ENCODE measurements at places on chromosomes 4 and X.

DNA sequence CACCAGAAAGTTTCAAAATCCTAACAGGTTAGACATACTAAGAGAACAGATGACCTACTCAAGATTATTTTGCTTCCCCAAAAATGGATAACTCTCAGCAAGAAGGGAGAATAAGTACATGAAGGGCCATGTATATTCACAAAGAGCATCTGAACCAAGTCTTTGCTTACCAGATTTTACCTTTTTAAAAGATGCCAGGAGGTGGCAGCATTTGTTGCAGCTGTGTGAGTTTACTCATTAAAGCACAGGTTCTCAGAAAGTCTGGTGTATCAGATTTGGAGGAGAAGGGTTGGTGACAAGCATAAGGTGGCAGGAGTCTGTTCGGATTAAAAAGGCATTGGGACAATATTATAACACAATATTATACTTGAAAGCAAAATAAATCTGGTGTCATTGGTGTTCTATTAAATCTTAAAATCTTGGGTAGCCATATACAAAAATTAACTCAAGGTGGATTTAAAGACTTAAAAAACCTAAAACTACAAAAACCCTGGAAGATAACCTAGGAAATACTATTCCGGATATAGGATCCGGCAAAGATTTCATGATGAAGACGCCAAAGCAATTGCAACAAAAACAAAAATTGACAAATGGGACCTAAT lies 51.3 kb upstream of the NFKB1 start:
- peak; percentile 68 for DNase-seq

- DNase-seq = no peak
Measured at GRCh38 chr4:123167931-123168330, 228.7 kb upstream of the SPRY1 start.

DNA sequence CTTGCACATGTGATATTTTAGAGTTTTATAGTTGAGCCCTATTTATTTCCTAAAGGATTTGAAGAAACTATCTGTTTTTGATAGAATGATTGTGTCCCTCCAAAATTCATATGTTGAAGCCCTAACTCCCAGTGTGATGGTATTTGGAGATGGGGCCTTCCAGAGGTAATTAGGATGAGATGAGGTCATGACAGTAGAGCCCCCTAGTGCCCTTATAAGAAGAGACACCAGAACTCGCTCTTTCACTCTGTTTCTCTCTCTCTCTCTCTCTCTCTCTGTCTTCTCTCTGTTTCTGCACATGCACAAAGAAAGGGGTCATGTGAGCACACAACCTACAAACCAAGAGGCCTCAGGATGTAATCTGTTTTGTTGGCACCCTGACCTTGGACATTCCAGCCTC lies 921.9 kb upstream of the DIAPH2 start:
- no peak for DNase-seq

DNA sequence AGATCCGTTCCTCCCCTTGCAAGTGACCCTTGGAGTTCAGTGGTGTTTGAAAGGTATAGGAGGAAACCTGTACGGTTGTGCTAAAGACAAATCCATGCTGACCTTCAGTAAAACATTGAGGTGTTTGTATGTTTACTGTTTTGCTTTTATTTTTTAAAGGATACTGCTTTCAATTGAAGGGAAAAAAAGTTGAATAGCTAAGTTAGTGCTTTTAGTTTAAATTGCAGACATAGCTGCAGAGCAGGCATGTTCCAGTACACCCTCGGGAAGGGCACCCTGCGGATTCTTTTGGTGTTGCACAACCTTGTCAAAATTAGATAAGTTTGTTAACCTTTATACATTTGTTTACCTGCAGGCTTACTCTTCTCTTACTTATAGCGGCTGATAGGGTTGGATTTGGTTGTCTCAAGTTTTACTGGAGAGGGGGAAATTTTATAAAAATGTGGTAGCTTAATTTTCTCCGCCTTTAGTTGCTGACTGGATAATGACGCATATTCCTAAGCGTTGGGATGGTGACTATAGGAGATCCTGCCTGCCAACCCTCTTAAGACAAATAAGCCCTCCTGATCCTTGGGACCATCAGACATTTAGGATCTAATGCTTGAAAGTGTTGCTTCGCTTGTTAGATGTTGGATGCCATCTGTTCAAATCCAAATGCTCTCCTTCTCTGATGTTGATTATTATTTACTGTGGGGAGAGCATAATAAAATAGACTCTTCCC lies 2.0 kb downstream of the RAPGEF2 start:
- DNase-seq = peak; percentile 72

- no peak for DNase-seq
Measured at GRCh38 chrX:150984169-150984824, 1.2 kb downstream of the HMGB3 start.

GRCh38 chrX:153226344-153227185 lies 47.5 kb downstream of the MAGEA1 start:
- DNase-seq = peak; percentile 91

All from fibroblast of mammary gland (primary cell).